ENCODE measurements at places on chromosomes 16 and 17. TPM values are rescaled to one million over a fixed set of nuclear protein-coding genes. Genes with fewer than 3 reads are reported as not detected.

SCN4A gene
- total RNA-seq: 0.32 TPM

TSC2 gene
- total RNA-seq: 62.8 TPM

TCAP gene
- 5,286 TPM for total RNA-seq

RCVRN gene
- not detected for total RNA-seq

ZNF469 gene
- total RNA-seq: 0.92 TPM

LRRC75A gene
- 1.1 TPM for total RNA-seq

CA4 gene
- total RNA-seq: 13.4 TPM

GRAP gene
- total RNA-seq: 2.0 TPM

CCDC200 gene
- total RNA-seq: not detected

PRDM7 gene
- not detected for total RNA-seq

TERB1 gene
- total RNA-seq: not detected

CCDC102A gene
- total RNA-seq: 10.9 TPM

Data from Right ventricle myocardium inferior (tissue), 1 donor.